Forelimb muscle (tissue), 1 donor: ENCODE measurements at places on chromosomes 4 and X. TPM values are rescaled to one million over a fixed set of nuclear protein-coding genes. Genes with fewer than 3 reads are reported as not detected.
A peak's percentile ranks its signal among the peaks of the same experiment; 100 is the strongest.

DNA sequence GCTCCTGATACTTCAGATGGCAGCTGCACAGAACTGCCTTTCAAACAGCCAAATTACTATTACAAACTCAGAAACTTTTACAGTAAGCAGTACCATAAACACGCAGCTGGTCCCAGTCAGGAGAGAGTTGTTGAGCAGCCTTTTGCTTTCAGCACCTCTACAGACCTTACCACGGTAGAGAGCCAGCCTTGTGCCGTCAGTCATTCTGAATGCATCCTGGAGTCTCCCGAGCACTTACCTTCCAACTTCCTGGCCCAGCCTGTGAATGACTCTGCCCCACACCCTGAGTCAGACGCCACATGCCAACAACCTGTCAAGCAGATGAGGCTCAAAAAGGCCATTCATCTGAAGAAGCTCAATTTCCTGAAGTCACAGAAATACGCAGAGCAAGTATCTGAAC is 12.4 kb downstream of the ZBTB49 start:
- DNase-seq = no peak

GRCh38 chr4:148827781-148828180 is 385.6 kb upstream of the NR3C2 start:
- DNase-seq = peak; percentile 14

- no peak for DNase-seq
These were observed 2.9 kb downstream of the IDH3G start for GRCh38 chrX:153791104-153791852.

GRCh38 chrX:9947131-9947794 is 19.9 kb upstream of the CLDN34 start:
- no peak for DNase-seq

DNA sequence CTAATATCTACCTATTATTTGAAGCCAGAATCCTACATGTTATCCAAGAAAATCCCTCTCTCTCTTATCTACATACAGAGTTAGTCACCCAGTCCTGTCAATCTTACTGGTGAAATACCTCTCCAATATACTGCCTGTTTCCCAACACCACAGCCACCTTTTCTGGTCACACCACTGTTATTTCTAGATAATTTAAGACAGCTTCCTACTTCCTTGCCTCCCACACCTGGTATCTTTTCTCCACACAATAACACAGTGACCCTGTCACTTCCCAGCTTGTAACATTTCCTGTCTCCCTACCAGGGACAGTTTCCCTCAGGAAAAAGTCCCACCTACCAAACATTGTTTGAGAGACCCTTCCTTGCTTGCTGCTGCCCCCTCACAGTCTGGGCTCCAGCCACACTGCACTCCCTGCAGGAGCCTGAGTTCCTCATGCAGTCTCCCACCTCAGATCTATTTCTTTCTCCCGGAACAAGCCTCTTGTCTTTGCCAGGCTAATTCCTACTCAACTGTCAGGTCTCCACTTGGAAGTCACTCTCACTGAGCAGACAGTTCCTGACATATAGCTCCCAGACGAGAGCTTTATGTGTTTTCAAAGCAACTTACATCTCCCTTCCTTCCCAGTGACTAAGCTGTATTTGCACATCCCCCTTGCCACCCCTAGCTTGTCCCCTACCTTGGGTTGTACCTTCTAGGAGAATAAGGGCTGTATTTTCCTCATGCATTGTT is 73.6 kb upstream of the QRFPR start:
- DNase-seq = no peak

DNA sequence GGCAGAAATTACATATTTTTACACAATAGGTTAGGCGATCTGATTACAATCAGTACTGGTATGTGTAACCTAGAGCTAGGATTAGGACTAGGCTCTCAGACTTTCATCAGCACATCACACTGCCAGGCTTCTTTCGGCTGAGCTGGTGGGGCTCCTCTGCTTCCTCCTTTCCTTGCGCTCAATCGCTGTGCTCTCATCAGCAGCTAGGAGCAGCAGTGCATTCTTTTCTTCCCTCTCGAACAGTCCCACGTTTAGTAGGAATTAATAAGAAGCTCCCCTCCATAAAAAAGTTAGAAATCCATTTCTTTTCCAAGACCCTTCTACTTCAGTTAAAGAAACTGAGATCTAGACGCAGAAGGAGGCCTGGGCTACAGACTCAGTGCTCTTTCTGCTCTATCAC is 350.4 kb downstream of the SPRY1 start:
- no peak for DNase-seq

- DNase-seq = peak; percentile 28
These were observed 217.6 kb upstream of the TTC29 start for GRCh38 chr4:147163311-147163710.

- no peak for DNase-seq
These were observed 16.9 kb upstream of the CEP135 start for GRCh38 chr4:55931833-55932232.

GRCh38 chr4:111952688-111953087 is 192.6 kb upstream of the FAM241A start:
- DNase-seq = no peak

GRCh38 chrX:116290359-116290758 is 119.8 kb downstream of the AGTR2 start:
- DNase-seq = no peak

- no peak for DNase-seq
These were observed 63.8 kb downstream of the PRDM5 start for GRCh38 chr4:120858776-120859175.

- no peak for DNase-seq
These were observed 311.6 kb downstream of the PDGFC start for GRCh38 chr4:156659983-156660382.

GRCh38 chr4:19074036-19074435 is 1052.5 kb upstream of the LCORL start:
- no peak for DNase-seq

DNA sequence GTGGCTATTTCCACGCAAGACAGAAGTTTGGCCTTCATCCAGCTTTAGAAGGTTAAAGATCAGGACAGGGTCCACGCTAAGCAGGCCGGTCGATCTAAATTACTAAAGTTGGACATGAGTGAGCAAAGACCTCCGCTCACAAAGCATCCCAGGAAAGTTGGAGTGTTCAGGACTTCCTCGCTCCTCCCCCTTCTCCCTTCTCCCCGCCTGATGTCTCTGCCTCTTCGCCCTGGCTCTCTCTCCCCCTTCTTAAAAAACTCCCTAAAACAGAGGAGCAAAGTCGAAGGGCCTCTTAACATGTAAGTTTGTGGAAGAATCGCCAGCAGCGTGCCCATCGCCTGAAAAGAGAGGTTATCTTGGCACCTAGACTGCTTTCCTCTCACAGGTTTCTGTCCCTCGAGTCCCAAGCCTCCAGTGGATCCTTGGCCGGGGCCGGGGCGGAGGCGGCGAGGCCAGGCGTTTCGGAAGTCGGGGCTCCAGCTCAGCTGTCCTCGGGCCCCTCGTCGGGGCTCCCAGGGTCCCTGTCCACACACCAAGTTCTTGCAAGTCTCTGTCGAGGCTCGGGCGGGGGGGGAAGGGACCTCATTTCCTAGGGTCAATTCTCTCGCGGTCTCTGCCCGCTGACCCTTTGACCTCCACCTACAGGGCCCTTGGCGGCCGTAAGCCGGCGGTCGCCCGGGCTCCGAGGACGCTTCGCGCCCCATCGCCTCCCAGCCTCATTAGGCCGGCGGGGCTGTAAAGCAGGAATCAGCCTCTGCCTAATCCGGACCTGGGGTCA is 7.6 kb downstream of the ZIC3 start:
- no peak for DNase-seq

- DNase-seq = no peak
These were observed 73.2 kb upstream of the NKX1-1 start for GRCh38 chr4:1479454-1479853.

DNA sequence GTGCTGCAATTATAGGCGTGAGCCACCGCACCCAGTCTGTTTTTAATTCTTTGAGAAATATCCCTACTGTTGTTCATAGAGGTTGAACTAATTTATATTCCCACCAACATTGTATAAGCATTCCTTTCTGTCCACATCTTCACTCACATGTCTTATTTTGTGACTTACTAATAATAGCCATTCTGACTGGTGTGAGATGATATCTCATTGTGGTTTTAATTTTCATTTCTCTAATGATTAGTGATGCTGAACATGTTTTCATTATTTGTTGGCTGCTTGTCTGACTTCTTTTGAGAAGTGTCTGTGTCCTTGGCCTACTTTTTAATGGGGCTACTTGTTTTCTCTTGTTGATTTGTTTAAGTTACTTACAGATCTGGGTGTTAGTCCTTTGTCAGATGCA is 310.9 kb upstream of the MAOA start:
- no peak for DNase-seq

- no peak for DNase-seq
These were observed 1.9 kb upstream of the PPP3CA start for GRCh38 chr4:101348995-101349800.

GRCh38 chrX:153494061-153494460 is 719 bp upstream of the BGN start:
- no peak for DNase-seq

DNA sequence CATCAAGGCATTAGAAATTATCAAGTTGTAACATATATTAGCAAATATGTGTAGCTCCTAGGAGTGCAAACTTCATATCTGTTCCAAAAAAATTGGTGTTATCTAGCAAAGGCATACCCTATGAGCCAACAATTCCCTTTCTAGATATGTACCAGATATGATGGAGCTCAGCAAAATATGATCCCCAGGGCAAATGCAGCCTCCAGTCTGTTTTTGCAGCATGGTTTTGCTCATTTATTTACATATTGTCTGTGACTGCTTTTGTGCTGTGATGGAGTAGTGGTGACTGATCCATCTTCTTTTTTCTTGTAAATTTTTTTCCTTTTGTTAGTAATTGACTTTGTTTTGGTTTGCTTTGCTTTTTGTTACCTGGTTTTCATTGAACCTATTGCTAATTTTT is 41.0 kb downstream of the CEP135 start:
- no peak for DNase-seq

- DNase-seq = no peak
These were observed 434.9 kb upstream of the GALNTL6 start for GRCh38 chr4:171378323-171378722.

- no peak for DNase-seq
These were observed 95.9 kb downstream of the PDS5A start for GRCh38 chr4:39881789-39882188.

DNA sequence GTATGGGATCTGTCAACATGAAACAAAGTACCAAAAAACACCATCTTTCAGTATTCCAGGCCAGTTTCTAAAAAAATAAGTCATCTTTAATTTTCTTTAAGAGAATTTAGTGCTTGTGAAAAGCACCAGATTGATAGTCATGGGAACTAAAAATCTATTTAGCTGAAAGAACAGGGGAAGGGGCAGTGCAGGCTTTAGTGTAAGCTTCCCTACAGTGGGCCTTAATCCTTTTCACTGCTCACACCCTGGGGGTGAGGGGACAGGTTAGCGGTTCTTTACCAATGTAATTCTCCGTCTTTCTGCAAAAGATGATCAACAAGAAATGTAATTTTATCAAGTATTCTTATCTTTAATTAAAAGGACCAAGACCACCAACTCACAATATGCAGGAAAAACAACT is 47.1 kb downstream of the CHIC2 start:
- no peak for DNase-seq

- DNase-seq = no peak
These were observed 17.4 kb upstream of the TMPRSS11F start for GRCh38 chr4:68147079-68147478.

DNA sequence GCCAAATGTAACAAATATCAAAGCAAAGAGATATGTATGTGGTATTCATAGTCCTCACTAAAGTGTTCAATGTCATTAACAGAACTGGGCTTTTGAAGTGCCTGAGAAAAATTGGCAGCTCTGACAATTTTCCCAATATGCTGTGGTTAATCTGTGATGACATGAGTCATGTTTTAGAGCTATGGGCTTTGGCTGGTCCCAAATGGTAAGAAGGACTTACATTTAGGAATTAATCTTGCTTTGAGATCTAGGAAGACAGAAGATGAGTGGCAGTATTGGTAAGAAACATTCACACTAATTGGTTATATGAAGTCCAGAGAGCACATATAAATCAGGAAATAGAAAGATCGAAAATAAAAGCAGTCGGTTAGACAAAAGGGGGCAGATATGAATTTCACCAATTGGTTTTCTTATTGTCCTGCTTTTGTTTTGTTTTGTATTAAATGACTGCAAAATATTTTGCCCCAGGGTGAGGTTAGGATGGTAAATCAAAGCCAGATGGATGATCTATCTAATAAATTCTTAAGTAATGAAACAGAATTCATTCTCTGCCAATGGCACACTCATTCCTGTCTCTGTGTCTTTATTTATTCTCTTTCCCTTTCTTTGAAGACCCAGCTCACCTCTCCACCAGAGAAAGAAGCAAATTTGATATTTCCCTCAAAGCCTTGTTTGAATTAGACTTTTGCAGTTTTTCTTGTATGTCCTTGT is 993.1 kb downstream of the RPA4 start:
- DNase-seq = no peak

- DNase-seq = no peak
These were observed 1453.3 kb downstream of the PCDH18 start for GRCh38 chr4:136078976-136079375.

GRCh38 chr4:147173797-147174432 is 228.3 kb upstream of the TTC29 start:
- no peak for DNase-seq

Gene HSD17B13
- polyA plus RNA-seq = 0.18 TPM

Gene HTR2C
- polyA plus RNA-seq = not detected

Gene TMEM144
- 2.9 TPM for polyA plus RNA-seq

Gene TMSB15A
- polyA plus RNA-seq = 9.8 TPM

Gene UBA6
- polyA plus RNA-seq = 48.7 TPM

Gene CYBB
- 17.6 TPM for polyA plus RNA-seq

Gene CXCL11
- polyA plus RNA-seq = not detected

Gene MTM1
- 5.9 TPM for polyA plus RNA-seq

Gene TEX13B
- polyA plus RNA-seq = not detected

Gene PRKG2
- polyA plus RNA-seq = 0.82 TPM

Gene MAGEB17
- not detected for polyA plus RNA-seq

Gene NEXMIF
- 0.33 TPM for polyA plus RNA-seq
